SJCRH30 (cell line): ENCODE measurements at places on chromosomes 5 and 9.

DNA sequence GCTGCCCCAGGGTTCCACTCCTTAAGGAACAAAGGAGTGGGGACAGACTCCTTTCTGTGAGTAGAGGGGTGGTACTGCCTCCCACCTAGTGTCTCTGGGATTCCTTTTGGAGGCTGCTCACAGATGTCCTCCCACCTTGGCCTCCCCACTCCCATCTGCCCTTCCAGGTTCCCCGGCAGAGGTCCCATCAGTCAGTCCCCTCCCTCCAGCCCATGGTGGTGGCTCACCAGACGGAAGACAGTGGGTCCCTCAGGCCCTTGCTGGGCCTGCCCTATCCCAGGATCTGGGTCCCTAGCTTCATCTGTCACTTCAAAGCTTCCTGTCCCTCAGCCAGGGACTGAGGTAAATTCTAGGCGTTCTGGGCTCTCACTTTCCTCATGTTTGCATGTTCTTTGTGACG is 35.6 kb upstream of the NEK6 start:
- H3K4me1 ChIP-seq = no peaks in the 10 kb centered on the region
- H3K27me3 ChIP-seq = no peaks in the 10 kb centered on the region; the same call in 1 of the 2 replicates
- no peak overlapping the region for H3K27ac ChIP-seq
- no peak for DNase-seq
- no peaks in the 10 kb centered on the region for H3K36me3 ChIP-seq

- peaks cover 10% of the 10 kb centered on the region; the same call in 1 of the 2 replicates for H3K4me1 ChIP-seq
- no peak for DNase-seq
- no peaks in the 10 kb centered on the region for H3K27me3 ChIP-seq
- H3K36me3 ChIP-seq = no peaks in the 10 kb centered on the region
- H3K4me3 ChIP-seq = no peak overlapping the region
Measured at GRCh38 chr5:143558048-143558447, 154.6 kb upstream of the NR3C1 start.

- no peak overlapping the region for H3K27ac ChIP-seq
- no peaks in the 10 kb centered on the region for H3K27me3 ChIP-seq
- H3K4me1 ChIP-seq = peaks cover 6% of the 10 kb centered on the region; the same call in 1 of the 2 replicates
- peak; percentile 37 for DNase-seq
Measured at GRCh38 chr5:160930406-160930805, 78.4 kb upstream of the ATP10B start.

GRCh38 chr5:109567374-109568044 is 122.2 kb upstream of the MAN2A1 start:
- H3K27ac ChIP-seq = no peak overlapping the region
- no peaks in the 10 kb centered on the region for H3K27me3 ChIP-seq
- H3K36me3 ChIP-seq = no peaks in the 10 kb centered on the region
- peak; percentile 37 for DNase-seq

- no peak for DNase-seq
- H3K4me3 ChIP-seq = no peak overlapping the region
- no peaks in the 10 kb centered on the region for H3K27me3 ChIP-seq
- no peaks in the 10 kb centered on the region for H3K36me3 ChIP-seq
- H3K4me1 ChIP-seq = no peaks in the 10 kb centered on the region
Measured at GRCh38 chr5:179194941-179195381, 134.8 kb downstream of the ZNF354C start.

DNA sequence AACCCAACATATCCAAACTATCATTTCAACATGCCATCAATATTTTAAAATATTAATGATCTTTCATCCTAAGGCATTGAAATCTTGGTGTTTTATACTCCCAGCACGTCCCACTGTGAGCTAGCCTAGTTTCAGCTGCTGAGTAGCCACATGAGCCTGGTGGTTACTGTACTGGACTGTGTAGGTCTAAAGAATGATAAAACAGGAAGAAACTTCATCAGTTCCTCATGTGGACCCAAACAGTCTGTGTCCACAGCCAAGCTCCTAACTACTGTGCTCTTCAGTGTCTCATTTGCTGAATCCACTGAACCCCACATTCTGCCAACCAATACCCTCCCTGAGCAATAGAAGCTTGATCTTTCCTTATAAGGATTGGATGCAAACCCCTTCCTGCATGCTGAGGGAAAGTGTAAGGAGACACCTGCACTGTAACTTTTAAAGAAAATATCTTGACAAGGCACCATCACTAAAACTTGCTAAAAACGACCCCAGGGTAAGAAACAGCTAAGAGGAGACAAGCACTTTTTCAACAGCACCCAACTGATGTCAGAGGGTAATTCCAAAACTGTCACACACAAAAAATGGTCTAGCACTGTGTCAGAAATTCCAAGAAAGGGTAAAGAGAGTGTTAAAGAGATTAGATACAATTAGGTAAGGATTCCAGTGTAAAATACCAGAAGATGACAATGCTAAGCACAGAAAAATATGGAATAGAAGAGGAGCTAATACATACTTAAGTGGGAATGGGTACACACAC is 126.9 kb downstream of the SPOCK1 start:
- DNase-seq = no peak
- no peaks in the 10 kb centered on the region for H3K4me1 ChIP-seq
- H3K36me3 ChIP-seq = no peaks in the 10 kb centered on the region
- H3K27ac ChIP-seq = no peak overlapping the region
- no peak overlapping the region for H3K4me3 ChIP-seq

DNA sequence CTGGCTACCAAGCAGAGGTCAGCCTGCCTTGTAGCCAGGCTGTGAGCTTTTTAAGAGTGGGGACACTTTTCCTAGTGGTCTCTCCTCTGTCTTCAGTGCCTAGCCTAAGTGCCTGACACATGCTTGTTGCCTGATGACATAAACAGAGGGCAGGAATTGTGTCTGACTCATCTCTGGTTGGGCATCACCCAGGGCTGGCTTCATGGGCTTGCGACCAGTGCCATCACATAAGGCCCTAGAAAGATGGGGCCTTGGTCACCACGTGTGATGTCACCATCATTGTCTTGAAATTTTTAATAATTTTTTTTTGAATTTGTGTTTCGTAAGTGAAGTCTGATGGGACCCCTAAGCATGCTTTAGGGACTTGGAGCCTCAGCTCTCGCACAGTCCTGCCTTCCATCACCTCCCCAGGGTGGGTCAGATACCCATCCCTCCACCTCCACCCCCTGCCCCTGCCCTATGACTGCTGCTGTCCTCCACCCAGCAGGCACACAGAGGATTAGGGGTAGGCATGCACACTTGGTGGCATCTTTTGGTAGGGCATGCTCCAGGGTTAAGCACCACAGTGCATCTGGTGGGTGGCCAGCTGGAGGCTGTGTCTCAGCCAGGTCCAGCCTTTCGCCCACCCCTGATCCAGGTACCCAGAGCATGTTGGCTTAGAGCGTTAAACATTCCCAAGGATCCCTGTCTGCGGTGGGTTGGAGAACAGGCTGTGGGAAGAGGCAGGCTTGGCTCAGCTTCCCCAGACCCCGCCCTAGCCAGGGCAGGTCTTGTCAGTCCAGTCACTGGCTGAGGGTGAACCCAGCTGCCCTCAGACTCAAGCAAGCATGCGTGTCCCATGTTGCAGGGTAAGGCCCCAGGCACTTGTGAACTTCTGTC is 80.1 kb upstream of the SH3PXD2B start:
- peaks cover 17% of the 10 kb centered on the region; the same call in 1 of the 2 replicates for H3K4me1 ChIP-seq
- DNase-seq = no peak
- H3K4me3 ChIP-seq = no peak overlapping the region
- no peaks in the 10 kb centered on the region for H3K27me3 ChIP-seq
- no peaks in the 10 kb centered on the region for H3K36me3 ChIP-seq
- H3K27ac ChIP-seq = no peak overlapping the region

DNA sequence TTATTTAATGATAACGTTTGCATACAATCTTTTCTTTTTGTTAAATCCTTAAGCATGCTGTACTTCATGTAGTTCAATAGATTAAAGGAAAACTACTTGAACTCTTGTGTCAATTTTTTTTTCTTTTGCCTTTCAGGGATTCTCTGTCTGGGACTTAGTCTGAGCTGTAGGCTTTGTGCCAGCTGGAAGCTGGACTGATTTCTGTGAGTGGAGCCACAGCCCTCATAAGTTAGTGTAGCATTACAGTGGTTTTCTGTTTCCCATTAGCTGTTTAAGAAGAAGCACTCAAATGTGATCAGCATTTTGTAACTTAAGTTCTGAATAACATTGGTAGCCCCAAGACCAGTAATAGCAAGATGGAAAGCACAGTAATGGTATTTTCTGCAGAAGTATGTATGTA is 330.6 kb upstream of the MEF2C start:
- DNase-seq = peak; percentile 51
- H3K4me1 ChIP-seq = peaks cover 7% of the 10 kb centered on the region; the same call in 1 of the 2 replicates
- H3K27me3 ChIP-seq = no peaks in the 10 kb centered on the region
- no peak overlapping the region for H3K27ac ChIP-seq
- H3K4me3 ChIP-seq = no peak overlapping the region

DNA sequence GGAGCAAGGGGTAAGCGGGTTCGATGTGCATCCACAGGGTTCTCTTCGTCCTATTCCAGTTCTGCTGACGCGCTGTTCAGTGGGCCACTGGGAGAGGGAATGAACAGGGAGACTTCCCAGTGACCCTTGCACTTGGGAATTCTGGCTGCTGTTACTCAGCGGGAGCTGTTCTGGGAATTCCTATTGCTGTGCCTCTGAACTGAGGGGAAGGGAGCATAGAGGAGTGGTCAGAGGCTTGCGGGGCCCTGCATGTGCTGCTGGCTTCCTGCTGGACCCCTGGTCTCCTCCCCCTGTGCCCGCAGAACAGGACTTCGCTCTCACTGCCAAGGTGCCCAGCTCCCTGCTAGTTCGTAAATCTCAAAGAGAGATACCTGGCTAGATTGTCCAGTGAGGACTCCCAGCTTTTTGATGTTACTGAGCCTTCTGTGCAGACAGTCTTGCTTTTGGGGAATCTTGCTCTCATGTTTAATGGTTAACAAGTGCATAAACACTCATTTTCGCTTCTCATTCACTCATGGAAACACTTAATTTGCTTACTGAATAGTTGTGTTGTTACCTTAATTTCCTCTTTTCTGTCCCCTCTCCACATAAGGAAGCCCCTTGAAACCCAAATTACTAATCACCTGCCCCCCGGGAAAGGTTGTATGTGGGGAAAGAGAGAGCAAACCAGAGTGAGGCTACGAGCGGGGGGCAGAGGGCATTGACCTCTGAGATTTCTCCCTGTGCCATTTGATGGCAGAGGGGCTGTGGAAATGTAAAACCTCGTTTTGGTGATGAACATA is 5.9 kb downstream of the TRIO start:
- H3K27me3 ChIP-seq = no peaks in the 10 kb centered on the region
- no peak for DNase-seq
- H3K36me3 ChIP-seq = no peaks in the 10 kb centered on the region; the same call in 1 of the 2 replicates
- H3K4me1 ChIP-seq = 0 out of 2 replicates have a peak, but pooled peaks cover 3% of the 10 kb centered on the region

DNA sequence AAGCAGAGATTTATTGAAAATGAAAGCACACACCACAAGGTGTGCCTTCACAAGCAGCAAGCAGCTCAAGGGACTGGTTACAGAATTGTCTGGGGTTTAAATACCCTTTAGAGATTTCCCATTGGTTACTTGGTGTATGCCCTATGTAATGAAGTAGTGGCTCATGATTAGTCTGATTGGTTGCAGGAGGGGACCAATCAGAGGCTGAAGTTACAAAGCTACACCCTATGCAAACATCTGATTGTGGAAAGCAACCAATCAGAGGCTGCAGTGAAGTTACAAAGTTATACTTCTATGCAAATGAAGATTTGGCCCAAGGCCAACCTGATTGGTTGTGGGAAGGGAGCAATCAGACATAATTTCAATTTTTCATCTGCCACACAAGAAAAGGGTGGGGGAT is 119.9 kb downstream of the C9orf152 start:
- H3K36me3 ChIP-seq = no peaks in the 10 kb centered on the region; the same call in 1 of the 2 replicates
- DNase-seq = no peak
- H3K27me3 ChIP-seq = no peaks in the 10 kb centered on the region
- H3K27ac ChIP-seq = no peak overlapping the region
- H3K4me1 ChIP-seq = no peaks in the 10 kb centered on the region; the same call in 1 of the 2 replicates
- no peak overlapping the region for H3K4me3 ChIP-seq

DNA sequence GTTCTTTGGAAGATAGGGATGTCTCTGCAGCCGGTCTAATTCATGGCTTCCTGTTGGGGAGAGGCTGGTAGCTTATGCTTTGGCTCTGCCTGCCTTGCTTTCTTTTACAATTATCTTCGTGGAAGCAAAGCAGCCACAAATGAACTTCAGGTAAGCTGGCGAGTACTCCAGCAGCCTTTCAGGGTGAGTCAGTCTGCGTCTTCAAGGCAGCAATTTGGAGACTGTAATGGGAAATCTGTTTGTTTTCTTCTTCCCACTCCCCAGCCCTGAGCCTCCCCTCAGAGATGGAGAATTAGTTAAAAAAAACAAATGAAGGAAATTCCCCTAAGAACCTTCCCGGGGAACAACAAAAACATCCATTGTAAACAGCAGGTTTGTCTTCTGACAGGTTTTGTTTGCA is 100.1 kb downstream of the PSAT1 start:
- no peak overlapping the region for H3K4me3 ChIP-seq
- H3K27me3 ChIP-seq = no peaks in the 10 kb centered on the region
- no peak for DNase-seq
- H3K4me1 ChIP-seq = no peaks in the 10 kb centered on the region
- no peaks in the 10 kb centered on the region for H3K36me3 ChIP-seq
